ENCODE measurements at places on chromosomes 1 and 21.
A peak's percentile ranks its signal among the peaks of the same experiment; 100 is the strongest.

DNA sequence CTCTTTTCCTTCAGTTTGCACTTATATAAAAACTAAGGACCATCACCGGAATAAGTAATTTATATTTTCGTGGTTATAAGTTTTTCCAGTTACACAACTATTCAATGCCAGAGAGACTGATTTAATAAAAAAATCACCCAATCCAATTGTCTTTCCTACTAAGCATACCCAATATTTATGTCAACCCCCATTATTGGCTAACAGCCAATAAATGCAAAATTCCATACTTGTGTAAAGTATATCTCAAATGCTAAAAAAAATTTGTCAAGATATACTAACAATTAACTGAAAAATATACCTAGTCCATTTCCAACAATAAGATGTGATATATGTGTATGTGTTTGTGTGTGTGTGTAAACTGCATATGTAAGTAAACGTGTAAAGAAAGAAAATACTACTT lies 117.4 kb downstream of the AGBL4 start:
- DNase-seq: no peak

GRCh38 chr1:10257851-10258250 lies 47.5 kb downstream of the KIF1B start:
- no peak for DNase-seq

GRCh38 chr21:46555678-46556077 lies 49.2 kb downstream of the S100B start:
- DNase-seq: no peak

DNA sequence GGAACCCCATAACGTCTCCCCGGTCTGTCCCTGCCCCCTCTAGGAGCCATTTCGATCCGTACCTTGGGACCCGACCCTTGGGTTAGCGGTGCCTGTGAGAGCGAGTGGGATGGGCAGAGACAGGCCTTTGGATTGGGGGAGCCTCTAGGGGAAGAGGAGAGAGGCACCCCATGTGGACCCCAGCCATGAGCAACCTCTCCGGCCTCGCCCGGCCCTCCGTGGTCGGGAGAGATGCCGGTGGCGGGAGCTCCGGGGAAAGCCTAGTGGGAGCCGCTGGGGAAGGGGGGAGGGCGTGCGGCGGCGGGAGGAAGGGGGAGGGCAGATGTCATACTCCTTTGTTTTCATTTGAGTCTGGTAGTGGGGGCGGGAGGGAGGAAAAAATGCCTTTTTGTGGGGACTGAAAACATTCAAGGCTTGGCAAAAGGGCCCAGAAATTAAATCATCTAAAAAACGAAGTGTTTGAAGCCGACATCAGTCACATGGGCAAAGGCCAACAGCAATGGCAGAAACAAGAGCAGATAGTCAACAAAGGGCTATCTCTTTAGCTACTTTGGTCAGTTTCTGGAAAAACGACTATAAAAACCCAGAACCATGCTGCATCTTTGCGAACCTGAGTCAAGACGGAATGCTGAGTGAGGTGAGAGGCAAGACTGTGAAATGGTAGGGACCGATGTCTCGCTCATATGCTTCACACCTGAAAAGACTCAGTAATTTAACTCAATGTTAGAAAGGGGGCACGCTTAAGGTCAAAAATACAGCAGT lies 758 bp downstream of the PTBP2 start:
- DNase-seq: peak; percentile 7

GRCh38 chr21:33350676-33351075 lies 25.9 kb downstream of the IFNAR1 start:
- no peak for DNase-seq

DNA sequence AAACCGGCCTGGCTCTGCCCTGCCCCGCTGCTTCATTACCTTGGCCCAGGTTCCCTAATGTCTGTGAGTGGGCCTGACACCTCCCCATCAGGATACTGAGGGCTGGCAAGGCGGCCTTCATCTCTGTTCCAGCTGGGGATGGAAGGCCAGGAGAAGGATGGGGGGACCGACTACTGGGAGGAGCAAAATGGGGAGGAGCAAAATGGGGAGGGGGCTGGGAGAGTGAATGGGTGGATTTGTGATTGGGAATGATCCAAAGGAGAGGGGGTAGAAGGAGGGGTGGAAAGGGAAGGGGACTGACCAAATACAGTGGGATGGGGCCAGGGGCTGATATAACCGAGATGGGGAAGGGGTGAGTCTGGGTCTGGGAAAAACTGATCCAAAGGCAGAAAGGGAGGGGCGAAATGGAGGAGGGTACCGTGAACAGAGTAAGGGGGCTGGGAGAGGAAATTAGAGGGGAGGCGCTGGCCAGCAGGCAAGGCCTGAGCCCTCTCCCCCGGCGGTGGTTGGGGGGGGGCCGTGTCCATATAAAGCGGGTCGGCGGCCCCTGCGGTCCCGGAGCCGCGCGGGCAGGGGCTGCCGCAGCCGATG lies at the start of gene FOXE3:
Gene FOXE3, plus strand, starts transcription at position 558 of the 591 bp plus-strand sequence. Its CDS starts 31 bp downstream, at position 589.
- no peak for DNase-seq

- no peak for DNase-seq
Measured at GRCh38 chr1:116003823-116004222, 27.5 kb downstream of the SLC22A15 start.

DNA sequence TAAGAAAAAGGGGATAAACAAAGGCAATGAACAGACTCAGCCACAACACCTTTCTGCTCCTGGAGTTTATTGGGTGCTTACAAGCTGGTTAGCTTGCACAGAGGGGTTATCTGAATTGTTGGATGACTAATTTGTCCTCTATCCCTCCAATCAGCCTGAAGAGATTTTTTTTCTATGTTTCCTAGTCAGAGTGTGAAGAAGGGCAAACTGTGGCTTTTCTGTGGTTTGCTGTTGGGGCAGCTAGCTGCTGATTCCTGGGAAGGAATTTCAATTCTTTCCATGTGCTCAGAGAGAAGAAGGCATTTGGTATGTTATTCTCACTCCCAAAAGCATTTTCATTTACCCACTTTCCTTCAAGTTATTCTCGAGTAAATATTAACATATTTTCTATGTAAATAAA lies 48.6 kb downstream of the PCP4 start:
- no peak for DNase-seq
